ENCODE measurements at places on chromosomes 7 and 10.

DNA sequence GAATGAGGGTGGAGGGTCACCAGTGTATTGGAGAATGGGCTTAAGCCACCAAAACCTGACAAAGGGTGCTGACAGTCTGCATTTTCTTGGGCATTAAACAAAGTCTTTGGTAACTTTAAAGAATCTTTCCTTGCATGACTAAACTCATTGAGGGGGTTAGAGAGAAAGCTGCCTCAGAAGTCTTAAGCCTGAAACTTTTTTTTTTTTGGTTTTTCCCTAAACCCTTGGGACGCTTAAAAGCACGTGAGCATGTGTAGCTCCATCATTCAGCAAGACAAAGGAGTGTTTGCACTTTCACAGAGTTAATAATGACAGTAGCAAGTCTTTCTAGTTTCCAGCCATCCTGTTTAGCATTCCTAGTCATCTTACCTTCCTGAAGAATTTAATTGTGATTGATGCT, 110.7 kb downstream of the LRMDA start:
- DNase-seq: no peak

- no peak for DNase-seq
These were observed 44.8 kb upstream of the LOXL4 start for GRCh38 chr10:98312822-98313221.

DNA sequence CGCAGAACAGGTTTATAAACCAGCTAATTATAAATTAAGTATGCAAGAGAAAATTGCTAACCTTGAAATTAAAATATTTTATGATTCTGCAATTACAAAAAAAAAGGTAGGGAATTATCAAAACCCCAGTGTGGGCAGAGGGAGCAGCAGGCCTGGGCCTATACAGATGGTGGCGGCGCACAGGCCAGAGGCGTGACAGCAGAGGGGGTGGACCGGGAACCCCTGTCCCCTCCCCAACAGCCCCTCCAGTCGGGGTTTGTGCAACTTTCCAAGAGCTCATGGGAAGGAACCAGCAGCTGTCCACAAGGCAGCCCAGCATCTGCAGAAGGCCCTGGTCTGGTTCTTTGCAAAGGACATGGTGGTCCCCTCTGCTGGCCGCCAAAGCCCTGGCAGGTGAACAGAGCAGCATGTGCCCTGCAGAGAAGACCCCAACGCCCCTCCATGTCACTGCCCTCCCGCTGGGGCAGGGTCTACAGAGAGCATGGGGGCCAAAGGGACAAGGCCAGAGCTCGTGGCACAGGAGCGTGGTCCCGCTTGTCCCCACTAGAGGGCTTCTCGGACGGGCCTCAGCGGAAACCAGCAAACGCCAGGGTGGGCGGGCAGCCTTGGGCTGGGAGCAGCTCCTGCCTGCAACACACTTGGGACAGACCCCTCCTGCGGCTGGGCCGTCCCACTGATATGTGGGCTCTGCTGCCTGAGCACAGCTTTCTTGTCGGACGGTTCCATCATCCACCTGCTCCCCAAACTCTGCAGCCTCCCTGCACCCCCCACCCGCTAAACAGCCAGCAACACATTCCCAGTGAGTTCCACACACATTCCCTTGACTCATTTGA, 75.1 kb downstream of the EBF3 start:
- DNase-seq: no peak

DNA sequence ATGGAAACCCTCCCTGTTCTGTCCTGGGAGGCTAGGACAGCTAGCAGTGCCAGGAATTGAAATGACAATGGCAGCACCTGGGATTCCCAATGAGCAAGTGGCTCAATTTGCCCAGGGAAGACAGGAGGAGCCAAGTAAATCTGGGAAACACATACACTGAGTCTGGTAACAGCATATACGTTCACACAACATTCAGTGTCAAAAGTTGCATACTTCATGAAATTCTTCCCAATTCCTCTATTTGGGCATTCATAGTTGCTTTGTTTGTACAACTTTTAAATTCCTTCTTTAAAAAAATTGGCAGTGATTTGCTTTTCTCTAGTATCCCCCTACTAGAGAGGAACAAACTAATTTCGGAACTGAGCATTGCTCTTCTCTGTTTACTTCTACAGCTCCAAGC, 2.9 kb upstream of the FRMD4A start:
- DNase-seq: no peak

GRCh38 chr10:62373995-62374861, at the start of gene ZNF365:
Gene ZNF365 (plus strand): TSS chr10:62374369. CDS start chr10:62376194, 1,825 bp downstream.
- DNase-seq: no peak

- DNase-seq: no peak
These were observed 84.7 kb downstream of the MAPK8 start for GRCh38 chr10:48390933-48391845.

DNA sequence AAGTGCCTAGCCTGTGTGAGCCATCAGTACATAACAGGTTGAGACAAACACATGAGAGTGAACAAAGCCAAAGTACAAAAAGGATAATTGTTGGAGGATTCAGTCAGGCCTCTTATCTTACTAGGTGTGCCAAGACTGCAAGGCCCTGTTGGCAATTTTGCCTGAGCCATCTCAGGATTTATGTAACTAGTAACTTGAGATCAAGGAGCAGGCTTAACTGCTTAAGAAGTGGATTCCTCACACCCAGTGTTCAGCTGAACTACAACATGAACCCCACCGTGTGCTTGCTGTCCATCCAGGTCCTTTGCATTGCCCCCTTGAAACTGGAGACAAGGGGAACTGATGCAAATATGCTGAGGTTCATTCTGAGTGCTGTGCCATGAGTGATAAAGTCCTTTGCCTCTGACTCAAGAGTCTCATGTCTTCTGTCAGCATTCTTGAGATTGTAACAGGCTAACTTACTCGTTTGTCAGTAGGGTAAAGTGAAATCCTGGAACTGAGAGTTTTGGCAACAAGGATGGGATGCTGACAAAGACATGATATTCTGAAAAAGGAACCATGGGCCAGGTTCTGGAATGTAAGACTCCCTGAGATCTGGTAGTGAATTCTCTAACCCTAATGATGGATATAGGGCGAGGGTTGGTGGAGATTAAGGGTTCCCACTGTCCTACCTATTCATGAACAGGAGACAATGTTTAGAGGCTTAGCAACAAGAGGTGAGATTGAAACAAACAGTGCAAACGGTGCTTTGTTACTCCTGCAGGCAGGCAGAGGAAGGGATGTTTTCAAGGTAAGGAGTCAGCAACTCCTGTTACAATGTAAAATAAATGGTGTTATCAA, 44.1 kb upstream of the GATAD1 start:
- no peak for DNase-seq

GRCh38 chr7:101241443-101242349, 3.2 kb downstream of the FIS1 start:
- DNase-seq: no peak

DNA sequence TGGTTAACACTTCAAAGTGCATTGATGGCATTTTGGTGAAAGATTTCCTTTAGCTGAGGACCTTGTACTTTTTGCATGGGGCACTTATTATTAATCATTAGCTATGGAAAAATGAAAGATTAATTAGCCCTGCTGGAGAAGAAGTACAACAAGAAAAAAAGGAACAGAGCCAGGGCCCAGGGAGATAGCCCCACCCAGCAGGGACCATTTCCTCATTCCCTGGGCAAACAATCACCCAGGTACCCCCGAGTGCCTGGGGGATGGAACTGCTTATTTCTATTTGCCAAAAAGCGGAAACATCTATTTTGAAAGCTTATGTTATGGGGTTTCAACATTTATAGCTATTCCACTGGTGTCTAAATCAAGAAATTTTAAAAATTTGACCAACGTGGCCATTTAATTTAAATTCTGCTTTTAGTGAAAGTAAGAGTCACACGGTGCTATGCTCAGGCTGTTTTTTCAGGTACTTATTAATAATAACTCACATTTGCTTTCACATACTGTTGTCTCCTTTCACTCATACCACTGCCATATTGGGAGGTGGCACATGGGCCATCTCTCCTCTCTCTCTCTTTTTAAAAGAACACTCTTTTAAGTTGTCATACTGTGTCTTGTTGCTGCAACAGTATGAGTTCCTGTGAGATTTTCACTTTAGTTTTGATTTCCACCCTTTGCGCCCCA, 143.6 kb upstream of the KIF5B start:
- no peak for DNase-seq

DNA sequence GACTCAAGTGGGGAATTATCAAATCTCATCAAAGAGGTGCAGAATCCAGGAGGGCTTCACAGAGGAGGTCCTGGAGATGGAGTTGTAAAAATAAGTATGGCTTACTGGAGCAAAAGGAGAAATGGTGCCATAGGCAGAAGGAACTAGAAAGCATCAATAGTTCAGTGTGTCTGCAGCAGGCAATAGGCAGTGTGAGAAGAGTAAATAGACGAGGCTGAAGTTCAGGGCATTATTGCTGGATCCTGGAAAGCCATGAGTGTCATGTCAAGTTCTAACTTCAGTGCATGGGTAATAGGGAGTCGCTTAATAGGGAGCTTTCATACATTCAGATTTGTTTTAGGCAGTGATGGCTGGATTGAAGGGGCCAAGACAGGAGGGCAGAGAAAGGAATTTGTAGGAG, 39.3 kb downstream of the CYP26A1 start:
- DNase-seq: no peak

- DNase-seq: no peak
These were observed 24.7 kb downstream of the AFAP1L2 start for GRCh38 chr10:114379631-114380041.

DNA sequence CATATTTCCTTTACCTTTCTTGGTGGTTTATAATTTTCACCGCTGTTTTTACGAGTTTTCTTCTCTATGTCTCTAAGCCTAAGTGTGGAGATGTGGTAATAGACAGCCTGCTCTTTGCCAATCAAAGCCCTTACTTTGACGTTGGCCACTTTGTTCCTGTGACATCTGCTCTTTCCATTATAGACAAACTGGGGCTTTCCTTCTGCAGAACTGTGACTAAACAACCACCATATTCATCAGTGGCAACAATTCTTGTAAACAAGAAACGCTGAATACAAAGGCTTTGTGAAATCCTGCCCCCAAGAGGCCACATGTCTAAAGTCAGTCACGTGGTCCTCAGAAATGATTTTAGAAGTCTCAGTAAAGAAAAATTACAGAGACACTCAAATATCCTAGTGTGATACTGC, 59.6 kb upstream of the CAPZA2 start:
- no peak for DNase-seq

GRCh38 chr10:78727728-78728127, 341.0 kb upstream of the ZMIZ1 start:
- DNase-seq: no peak

GRCh38 chr7:34327681-34328080, 330.3 kb upstream of the NPSR1 start:
- no peak for DNase-seq

DNA sequence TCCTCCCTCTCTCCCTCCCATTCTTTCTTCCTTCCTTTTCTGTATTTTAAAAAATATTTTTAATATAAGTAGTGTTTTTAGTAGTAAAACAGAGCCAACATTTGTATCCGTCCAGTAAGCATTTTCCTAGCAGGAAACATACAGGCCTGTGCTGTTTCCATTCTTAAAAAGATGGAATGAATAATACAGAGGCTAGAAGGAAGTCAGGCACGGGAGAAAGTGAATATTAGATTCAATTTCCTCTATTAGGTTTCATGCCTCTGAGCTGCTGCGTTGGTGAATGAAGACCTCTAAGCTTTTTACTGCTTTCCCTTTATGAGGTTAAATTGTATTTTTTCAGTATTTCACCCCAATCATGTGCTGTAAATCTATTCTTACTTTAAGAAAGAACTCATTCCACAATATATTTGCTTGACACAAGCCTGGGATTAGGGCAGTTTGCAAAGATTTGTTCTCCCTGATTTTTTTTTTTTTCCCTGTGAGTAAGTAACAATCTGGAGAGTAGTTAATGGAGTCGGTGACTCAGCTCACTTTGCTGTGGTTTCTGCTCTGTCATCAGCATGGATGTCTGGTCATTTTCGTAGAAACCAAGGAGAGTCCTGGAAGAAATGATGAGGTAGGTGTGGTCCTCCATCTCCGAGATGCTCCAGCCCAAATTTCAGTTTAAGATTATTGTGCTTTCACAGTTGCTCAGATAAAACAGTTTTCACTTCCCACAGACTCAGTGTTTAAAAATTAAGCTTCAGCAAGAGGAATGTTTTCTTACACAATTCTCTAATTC, 76.1 kb upstream of the PITRM1 start:
- DNase-seq: no peak

GRCh38 chr10:2525781-2526180, 541.6 kb upstream of the PFKP start:
- no peak for DNase-seq

DNA sequence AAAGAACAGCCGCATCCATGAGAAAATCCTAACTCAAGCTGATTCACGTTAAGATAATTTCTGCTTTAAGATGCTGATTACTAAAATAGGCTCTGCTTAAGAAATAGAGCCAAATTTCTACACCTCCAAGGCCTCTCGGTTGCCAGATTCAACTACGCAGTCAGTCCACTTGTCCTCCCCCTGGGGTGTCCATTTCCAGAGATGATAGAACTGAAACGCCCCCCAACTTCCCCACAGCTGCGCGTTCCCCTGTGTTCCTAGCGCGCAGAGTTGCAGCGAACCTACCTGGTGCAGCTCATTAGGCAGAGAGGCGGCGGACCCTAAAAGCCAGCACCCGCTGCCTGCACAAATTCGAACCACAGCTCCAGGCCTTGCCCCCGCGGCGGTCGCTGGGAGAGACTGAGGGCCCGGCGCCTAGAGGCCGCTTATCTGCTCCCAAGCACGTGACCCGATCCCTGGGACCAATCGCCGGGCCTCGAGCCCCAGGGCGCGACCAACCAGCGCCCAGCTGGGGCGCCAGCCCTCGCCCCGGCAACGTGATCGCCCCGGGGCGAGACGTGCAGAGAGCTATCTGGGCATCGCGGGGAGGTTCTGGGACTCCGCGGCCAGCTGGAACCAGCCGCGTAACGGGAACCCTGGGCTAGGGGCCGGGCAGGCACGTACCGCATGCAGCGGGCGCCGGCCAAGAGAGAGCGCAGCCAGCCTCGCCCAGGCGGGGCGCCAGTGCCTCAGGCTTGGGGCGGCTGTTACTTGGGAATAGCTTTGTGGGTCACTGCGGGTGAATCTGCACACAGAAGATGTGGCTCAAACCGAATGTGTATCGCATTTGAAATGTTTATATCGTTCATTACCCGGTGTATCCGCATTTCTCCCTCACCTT, at the start of gene PPP1R3C:
TSS of gene PPP1R3C (minus strand) at position 401 of the 880 bp plus-strand sequence. CDS start at position 299, 102 bp downstream.
- no peak for DNase-seq

GRCh38 chr10:94286901-94287300, 75.8 kb downstream of the NOC3L start:
- no peak for DNase-seq

- DNase-seq: no peak
These were observed 257.0 kb downstream of the OTUD1 start for GRCh38 chr10:23695825-23696420.

DNA sequence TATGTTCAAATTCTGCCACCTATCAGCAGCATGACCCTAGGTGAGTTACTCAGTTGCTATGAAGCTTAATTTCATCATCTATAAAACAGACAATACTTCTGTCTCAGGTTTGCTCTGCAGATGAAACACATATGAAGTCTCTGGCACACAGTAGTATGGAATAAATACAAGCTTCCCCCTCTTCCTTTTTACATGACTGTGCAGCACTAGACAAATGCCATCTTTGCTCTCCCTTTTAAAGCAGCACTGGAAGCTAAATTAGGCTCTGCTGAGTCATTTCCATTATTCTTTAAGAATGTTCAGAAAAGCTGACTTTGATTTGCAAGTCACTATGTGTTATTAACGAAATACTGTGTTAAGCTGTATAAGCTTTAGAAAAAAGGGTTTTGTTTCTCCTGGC, 40.7 kb upstream of the ANAPC16 start:
- no peak for DNase-seq
